ENCODE measurements at places on chromosomes 4 and X. TPM values are rescaled to one million over a fixed set of nuclear protein-coding genes. Genes with fewer than 3 reads are reported as not detected.

DNA sequence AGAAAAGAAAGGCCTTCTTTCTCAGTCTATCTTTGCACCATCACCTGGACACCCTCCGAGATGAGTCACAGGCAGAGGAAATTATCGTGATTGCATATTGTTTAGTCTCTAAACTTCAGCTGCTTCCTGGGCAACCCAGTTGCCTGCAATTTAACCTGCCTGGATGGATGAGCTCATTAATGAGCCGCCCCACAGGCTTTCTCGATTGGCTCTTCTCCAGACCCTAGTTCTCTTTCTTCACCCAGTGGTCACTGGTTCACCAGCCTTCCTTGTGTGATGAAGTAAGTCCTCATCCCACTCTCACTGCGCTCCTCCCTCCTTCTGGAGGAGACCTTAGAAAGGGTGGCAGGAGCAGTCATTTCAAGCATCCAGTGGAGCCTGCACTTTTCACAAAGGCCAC lies 94.4 kb downstream of the SOWAHB start:
- no peak overlapping the region for H3K4me3 ChIP-seq
- H3K4me1 ChIP-seq, result peaks cover 4% of the 10 kb centered on the region
- H3K27ac ChIP-seq, result peak overlapping the region; percentile 23
- no peaks in the 10 kb centered on the region for H3K36me3 ChIP-seq
- no peaks in the 10 kb centered on the region for H3K27me3 ChIP-seq

- no peaks in the 10 kb centered on the region for H3K36me3 ChIP-seq
- H3K4me1 ChIP-seq, result peaks cover 7% of the 10 kb centered on the region
These were observed 159.9 kb upstream of the MAMLD1 start for GRCh38 chrX:150203248-150203645.

- H3K4me1 ChIP-seq, result no peaks in the 10 kb centered on the region
- H3K36me3 ChIP-seq, result no peaks in the 10 kb centered on the region
- H3K27ac ChIP-seq, result no peak overlapping the region
- no peak overlapping the region for H3K4me3 ChIP-seq
These were observed 463 bp downstream of the CT45A10 start for GRCh38 chrX:135892781-135893180.

- no peak overlapping the region for H3K4me3 ChIP-seq
- H3K36me3 ChIP-seq, result no peaks in the 10 kb centered on the region
- no peaks in the 10 kb centered on the region for H3K27me3 ChIP-seq
- H3K4me1 ChIP-seq, result peaks cover 26% of the 10 kb centered on the region
These were observed 64.0 kb downstream of the SMAD1 start for GRCh38 chr4:145545538-145546174.

DNA sequence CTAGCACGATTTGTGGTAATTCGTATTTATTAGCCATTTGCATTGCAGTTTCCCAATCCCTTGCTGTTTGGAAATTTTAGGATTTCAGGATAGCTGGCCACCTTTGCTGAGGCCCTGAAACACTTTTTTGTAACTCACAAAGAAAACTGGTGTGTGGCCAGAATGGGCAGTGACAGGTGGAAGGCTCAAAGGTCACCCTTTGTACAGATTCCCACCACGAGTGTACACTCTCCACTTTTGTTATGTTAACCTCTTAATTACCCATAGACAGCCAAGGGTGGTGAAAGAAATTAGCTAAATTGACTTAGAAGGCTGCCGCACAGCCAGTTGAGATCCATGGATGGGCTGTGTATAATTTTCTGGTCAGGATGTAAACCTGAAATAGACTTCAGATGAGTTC lies 109.7 kb upstream of the ARX start:
- H3K4me1 ChIP-seq, result no peaks in the 10 kb centered on the region
- no peaks in the 10 kb centered on the region for H3K36me3 ChIP-seq
- no peak for DNase-seq
- H3K4me3 ChIP-seq, result no peak overlapping the region
- no peaks in the 10 kb centered on the region for H3K27me3 ChIP-seq

The C4orf50 gene
- total RNA-seq, result under 0.01 TPM

DNA sequence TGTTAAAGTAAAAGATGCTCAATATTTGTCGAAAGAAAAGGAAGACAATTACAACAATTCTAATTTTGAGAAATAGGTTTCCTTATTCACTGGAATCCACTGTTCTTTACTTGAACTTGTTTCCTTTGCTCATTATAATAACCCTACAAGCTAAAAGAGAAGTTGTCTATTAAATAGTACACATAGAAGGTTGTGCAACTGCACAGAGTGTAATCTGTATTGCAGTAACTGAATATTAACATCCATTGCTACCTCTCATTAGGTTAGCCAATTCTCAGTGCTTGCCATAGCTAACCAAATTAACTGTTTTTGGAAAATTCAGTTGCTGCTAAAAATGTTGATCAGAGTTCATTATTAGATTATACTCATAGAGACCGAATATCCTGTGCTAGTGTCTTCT lies 120.0 kb downstream of the PDLIM5 start:
- no peaks in the 10 kb centered on the region for H3K27me3 ChIP-seq
- H3K4me3 ChIP-seq, result no peak overlapping the region
- H3K4me1 ChIP-seq, result no peaks in the 10 kb centered on the region
- no peaks in the 10 kb centered on the region for H3K36me3 ChIP-seq
- no peak overlapping the region for H3K27ac ChIP-seq
- no peak for DNase-seq

DNA sequence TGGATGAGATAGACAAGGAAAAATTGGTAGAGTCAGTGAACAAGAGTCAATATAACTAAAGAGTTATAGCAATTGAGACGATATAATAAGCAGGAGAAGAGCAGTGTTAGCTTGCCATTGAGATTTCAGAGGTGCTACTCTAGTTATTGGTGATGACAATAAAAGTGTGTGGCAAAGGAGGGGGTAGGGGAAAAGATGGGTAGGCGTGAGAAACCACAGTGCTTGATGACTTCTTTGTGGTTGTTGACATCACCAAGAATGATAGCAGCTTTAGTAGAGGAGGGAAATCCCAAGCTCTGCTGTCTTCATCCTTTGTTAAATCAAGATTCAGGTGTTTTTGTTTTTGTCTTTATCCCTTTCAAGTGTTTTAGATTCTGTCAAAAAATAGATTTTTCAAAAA lies 179.9 kb upstream of the PPP3CA start:
- H3K36me3 ChIP-seq, result no peaks in the 10 kb centered on the region

The TAF7L gene
- total RNA-seq, result 0.18 TPM

DNA sequence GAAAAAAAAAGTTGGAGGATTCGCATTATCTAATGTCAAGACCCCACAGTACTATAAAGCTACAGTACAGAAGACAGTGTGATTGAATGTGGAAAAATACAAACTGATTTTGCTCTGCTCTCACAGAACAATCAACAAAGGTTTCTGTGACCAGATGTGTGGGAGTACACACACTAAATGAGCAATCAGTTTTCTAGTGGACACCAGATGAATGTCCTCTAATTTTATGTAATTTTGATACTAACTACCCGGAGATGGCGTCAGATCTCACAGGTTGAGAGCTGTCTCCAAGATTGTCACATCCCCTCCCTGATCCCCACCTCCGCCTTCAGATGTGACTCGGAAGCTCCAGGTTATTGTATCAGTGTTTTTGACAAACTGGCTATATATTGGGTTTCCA lies 81.9 kb upstream of the HUWE1 start:
- H3K4me1 ChIP-seq, result no peaks in the 10 kb centered on the region
- no peak for DNase-seq
- no peaks in the 10 kb centered on the region for H3K36me3 ChIP-seq
- H3K27ac ChIP-seq, result no peak overlapping the region
- H3K27me3 ChIP-seq, result no peaks in the 10 kb centered on the region

- no peaks in the 10 kb centered on the region for H3K4me1 ChIP-seq
- H3K27me3 ChIP-seq, result no peaks in the 10 kb centered on the region
- H3K36me3 ChIP-seq, result no peaks in the 10 kb centered on the region
- H3K27ac ChIP-seq, result no peak overlapping the region
- DNase-seq, result no peak
These were observed 12.1 kb upstream of the CSN2 start for GRCh38 chr4:69977582-69977981.

GRCh38 chr4:112857461-112857860 lies 192.0 kb upstream of the ANK2 start:
- no peak for DNase-seq
- H3K4me1 ChIP-seq, result no peaks in the 10 kb centered on the region
- H3K36me3 ChIP-seq, result no peaks in the 10 kb centered on the region
- no peaks in the 10 kb centered on the region for H3K27me3 ChIP-seq
- H3K27ac ChIP-seq, result no peak overlapping the region
- H3K4me3 ChIP-seq, result no peak overlapping the region

The F9 gene
- 0.08 TPM for total RNA-seq
